ENCODE measurements at places on chromosomes 2 and 18. TPM values are rescaled to one million over a fixed set of nuclear protein-coding genes. Genes with fewer than 3 reads are reported as not detected.

Gene PLCD4
- 2.6 TPM for total RNA-seq

Gene TBR1
- total RNA-seq = not detected

Gene IHH
- total RNA-seq = not detected

Gene DNAJC27
- 6.0 TPM for total RNA-seq

Gene SERPINB13
- not detected for total RNA-seq

Gene TUBB8B
- not detected for total RNA-seq

Gene TXNDC2
- total RNA-seq = 0.22 TPM

Gene CTAGE1
- total RNA-seq = not detected

Gene SCYGR3
- total RNA-seq = not detected

Gene RNF152
- total RNA-seq = 15.4 TPM

Gene SPHKAP
- 1.2 TPM for total RNA-seq

Gene CRACDL
- total RNA-seq = not detected

Gene AAMP
- 160 TPM for total RNA-seq

Gene MEX3C
- total RNA-seq = 35.4 TPM

Gene WIPF1
- 10.5 TPM for total RNA-seq

Gene LAMA1
- 67.1 TPM for total RNA-seq

Gene ZNF521
- total RNA-seq = 36.4 TPM

Gene TUBA3E
- total RNA-seq = not detected

Gene PRKRA
- total RNA-seq = 43.6 TPM

Gene TMEM17
- 2.0 TPM for total RNA-seq

Gene RNF138
- total RNA-seq = 16.6 TPM

Gene REG3A
- total RNA-seq = not detected

Gene KCNG2
- total RNA-seq = not detected

Gene GALNT3
- total RNA-seq = 0.87 TPM

Gene DSG2
- total RNA-seq = 22.2 TPM

Gene CYP27C1
- total RNA-seq = not detected

Gene EFEMP1
- 10.8 TPM for total RNA-seq

Gene UGT1A6
- total RNA-seq = not detected

Gene SLC14A1
- total RNA-seq = 13.3 TPM

Gene KCNF1
- total RNA-seq = not detected

Gene FOXI3
- not detected for total RNA-seq

Gene PRKAG3
- total RNA-seq = not detected

Gene ASAP2
- total RNA-seq = 43.5 TPM

Gene SERPINB11
- total RNA-seq = not detected

Gene RAB6C
- under 0.01 TPM for total RNA-seq

Gene TACR1
- 0.22 TPM for total RNA-seq

Gene ARHGEF4
- 6.3 TPM for total RNA-seq

Gene RETSAT
- 72.9 TPM for total RNA-seq

Gene TTR
- not detected for total RNA-seq

Gene POTEE
- 0.11 TPM for total RNA-seq

Gene LYG2
- total RNA-seq = not detected

Gene SERPINB2
- 2.4 TPM for total RNA-seq

Gene XPO1
- total RNA-seq = 361 TPM

All from uterine smooth muscle cell (primary cell).